ENCODE measurements at places on chromosomes 4 and X.

DNA sequence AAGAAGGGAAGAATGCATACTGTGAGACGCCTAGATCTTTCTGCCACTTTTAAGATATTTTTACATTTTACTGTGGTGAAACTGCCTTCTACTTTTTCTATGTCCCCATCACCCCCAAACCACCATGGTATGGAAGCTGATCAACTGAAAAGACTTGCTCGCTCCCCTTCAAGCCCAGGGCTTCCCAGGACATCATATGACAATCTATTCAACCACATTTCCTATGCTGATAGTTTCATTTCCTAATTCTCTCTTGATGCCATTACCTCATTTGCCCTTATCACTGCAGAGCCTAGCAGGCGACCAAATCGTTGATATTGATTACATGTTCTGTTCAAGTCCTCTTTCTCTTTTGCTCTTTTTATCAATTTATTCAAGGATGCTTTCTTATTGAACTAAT lies 40.1 kb upstream of the KLHL34 start:
- no peak for DNase-seq

- DNase-seq = peak; percentile 57
Measured at GRCh38 chr4:81913427-81913879, 441.7 kb upstream of the RASGEF1B start.

GRCh38 chr4:44150091-44150576 lies 298.5 kb downstream of the KCTD8 start:
- no peak for DNase-seq

DNA sequence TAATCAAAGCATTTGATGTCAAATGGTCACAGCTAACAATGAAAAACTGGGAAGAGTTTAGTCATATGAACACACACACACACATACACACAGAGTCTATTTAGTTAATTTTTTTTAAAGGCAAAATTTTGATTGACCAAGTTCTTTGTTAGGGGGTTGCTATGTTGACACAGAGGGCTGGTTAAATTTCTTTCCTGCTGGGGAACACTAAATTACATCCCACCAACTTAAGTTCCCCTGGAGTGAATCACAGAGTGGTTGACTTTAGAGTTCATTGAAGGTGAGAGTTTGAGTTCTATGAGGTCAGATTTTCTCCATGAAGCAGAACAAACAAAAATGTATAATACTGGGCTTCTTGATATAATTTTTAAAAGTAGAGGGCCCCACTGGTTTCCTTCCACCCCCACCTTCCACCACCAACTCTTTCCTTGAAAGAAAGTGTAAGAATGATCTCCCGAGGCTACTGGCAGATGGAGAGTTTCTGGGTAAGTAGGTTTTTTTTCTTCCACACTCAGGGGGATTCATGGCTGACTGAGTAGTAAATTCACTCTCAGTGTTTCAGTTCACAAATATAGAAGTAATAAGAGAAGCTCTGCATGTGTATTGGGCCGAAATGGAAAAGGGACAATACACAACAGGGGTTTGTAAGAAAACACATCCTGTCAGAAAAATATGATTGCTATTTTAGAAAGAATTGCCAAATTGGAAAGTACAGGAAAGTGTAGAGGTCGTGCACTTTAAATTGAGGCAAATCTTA lies 917.0 kb upstream of the LCORL start:
- DNase-seq = no peak

DNA sequence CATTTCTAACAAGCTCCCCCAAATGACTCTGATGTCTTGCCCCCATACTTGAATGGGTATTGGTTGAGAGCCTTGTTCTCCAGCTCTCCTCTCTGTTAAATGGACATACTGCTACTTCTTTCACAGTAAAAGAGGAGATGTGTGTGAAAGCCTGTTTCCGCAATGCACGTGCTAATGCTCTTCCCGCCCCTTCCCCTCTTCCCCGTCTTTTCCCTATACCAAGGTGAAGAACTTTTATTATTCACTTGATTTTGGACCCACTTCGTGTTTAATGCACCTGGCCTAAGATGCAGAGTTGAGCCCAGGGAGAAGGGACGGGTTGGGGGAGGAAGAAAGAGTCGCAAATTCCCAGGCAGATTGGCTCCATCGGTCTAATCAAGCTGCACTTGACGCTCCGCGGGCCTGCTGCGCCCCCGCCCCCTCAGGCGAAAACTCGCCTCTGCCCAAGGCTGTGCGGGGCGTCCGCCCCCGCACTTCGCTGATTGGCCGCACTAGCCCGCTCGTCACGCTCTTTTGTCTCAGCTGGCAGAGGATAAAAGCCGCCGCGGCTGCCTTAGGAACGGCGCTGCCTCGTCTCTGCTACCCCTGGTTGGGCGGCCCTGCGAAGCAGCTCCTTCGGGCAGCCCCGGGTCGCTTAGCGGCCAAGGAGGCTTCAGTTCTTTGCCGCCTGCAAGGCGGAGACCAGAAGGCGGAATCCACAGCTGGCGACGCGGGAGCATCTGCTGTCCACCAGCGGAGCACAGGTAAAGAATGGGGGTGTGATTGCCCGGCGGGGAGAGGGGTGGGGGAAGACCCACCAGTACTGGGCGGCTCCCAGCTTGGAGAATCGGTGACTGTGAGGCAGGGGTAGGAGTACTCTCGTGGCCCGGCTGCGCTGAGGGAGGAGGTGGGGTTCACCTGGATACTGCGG lies at the start of gene ZCCHC12:
ZCCHC12 (plus strand) TSS at position 562 of the 910 bp plus-strand sequence. CDS start 1,421 bp downstream, outside the sequence.
- DNase-seq = peak; percentile 41

- no peak for DNase-seq
Measured at GRCh38 chr4:113821856-113822255, 60.3 kb upstream of the CAMK2D start.

DNA sequence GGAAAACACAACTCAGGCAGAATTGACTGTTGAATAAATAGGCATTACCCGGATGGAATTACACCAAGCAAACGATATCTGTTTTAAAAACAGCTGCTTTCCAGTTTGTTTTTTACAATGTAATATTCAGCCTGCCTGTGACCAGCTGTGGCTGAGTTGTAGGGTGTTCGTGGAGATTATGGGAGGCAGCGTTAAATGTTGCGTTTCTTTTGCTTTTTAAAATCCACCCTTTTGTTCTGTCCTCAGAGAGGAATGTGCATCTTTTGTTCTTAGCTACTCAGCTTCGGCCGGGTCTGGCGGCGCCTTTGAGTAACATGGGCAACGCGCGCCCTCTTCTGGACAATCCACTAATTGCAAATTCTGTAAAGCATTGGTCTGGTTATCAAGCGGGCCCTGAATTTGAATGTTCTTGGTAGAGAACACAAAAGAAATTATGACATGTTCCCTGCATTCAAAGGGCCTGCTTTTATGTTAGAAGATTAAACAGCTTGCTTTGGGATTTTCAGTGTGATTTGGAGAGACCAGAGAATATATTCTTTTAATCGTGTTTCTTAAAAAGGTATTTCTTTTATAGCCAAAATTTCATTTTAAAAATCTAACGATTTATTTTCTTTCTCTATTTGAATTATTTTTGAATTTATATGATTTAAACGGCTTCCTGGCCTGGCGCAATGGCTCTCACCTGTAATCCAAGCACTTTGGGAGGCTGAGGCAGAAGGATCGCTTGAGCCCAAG lies 76.3 kb upstream of the TRIM2 start:
- peak; percentile 83 for DNase-seq

GRCh38 chr4:21507439-21507838 lies 441.1 kb downstream of the KCNIP4 start:
- DNase-seq = no peak

DNA sequence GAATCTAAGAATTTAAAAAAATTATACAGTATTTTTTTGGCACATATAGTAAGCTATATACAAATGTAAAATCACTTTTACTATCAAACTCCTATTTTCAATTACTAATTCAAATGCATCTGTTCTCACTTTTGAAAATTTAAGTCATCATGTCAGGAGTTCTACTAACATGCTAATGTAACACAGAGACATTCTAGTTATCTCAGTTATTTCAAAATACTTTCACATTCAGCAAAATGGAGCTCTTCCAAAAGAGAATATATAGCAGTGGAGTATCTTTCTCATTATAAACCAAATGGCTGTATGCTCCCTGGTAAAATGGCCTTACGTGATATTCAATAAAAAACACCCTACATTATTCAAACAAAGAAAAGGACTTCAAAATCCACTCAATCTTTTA lies 42.3 kb downstream of the RFC1 start:
- no peak for DNase-seq

- DNase-seq = no peak
Measured at GRCh38 chr4:135382280-135382959, 1180.8 kb upstream of the PABPC4L start.

GRCh38 chr4:78005086-78005485 lies 52.0 kb upstream of the FRAS1 start:
- no peak for DNase-seq

DNA sequence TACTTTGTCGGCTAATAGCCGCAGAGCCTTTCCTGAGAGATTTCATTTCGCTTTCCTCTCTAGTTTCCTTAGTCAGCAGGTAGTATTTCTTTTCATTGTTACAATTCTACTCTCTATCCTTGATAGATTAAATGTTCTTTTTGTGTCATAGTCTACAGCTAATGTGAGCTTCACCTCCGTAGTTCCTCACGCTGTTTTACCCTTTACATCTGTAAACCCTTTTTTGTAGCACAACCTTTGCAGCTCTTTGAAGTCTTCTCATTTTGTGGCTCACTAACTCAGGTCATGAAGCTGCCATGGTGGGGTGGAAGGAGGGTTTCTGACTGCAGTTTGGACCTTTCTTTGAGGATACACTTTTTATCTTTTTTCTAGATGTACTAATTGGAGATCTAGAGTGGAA lies 1008.8 kb upstream of the PABPC4L start:
- DNase-seq = no peak

DNA sequence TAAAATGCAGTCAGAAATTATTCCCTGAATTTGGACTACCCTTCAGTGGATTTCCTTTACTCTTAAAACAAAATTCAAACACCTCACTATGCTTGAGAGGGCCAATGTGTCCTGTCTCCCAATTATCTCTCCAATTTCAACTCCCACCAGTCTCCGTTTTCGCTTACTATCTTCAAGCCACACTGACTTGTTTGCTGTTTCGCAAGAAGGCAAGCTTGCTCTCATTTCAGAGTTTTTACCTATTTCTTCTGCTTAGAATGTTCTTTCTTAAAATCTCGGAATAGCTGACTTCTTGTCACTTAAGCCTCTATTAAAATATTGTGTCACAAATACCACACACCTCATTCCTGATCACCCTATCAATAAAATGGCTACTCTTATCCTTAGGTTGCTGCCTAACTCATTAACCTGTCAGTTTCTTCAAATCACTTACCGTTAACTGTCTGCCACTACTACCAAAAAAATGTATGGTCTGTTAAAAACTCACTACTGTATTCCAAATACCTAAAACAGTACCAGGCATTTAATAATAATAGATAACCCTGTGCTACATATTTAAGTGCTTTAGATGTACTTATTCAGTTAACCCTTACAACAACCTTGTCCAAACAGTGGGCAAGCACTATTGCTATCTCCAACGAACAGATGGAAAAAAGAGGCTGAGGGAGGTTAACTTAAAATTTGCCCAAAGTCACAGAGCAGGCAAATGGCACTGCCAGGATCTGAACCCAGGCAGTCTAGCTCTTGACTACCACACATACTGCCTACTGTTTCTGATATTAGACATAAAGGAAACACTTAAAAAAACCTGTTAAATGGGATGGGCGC lies 2.9 kb downstream of the UBA6 start:
- DNase-seq = no peak

DNA sequence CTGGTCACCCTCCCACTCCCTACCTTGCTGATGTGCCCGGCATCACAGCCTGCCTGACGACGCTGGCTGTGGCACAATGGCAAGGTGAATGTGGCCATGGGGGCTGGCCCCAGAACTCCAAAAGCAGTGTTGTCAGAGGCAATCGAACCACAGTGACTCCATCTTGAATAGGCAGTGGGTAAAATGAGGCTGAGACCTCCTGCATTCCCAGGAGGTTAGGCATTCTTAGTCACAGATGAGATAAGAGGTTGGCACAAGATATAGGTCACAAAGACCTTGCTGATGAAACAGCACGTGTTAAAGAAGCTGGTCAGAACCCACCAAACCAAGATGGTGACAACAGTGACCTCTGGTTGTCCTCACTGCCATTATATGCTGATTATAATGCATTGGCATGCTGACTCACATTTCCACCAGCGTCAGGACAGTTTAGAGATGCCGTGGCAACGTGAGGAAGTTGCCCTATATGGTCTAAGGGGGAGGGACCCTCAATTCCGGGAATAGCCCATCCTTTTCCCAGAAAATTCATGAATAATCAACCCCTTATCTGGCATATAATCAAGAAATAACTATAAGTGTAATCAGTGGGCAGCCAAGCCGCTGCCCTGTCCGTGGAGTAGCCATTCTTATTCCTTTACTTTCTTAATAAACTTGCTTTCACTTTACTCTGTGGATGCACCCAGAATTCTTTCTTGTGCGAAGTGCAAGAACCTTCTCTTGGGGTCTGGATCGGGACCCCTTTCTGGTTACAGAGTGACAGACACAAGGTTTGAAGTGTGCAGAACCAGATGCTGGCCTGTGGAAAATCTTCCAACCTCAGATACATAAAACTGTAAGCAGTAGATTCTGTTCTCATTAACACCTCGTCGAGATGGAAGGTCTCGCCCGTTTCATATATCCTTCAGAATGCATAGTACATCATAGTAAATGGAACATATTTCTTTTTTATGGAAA lies 26.8 kb upstream of the CLDN24 start:
- DNase-seq = no peak

- DNase-seq = no peak
Measured at GRCh38 chr4:48247142-48247877, 22.3 kb downstream of the TEC start.

GRCh38 chr4:121736735-121737351 lies 28.1 kb downstream of the SMIM43 start:
- no peak for DNase-seq

DNA sequence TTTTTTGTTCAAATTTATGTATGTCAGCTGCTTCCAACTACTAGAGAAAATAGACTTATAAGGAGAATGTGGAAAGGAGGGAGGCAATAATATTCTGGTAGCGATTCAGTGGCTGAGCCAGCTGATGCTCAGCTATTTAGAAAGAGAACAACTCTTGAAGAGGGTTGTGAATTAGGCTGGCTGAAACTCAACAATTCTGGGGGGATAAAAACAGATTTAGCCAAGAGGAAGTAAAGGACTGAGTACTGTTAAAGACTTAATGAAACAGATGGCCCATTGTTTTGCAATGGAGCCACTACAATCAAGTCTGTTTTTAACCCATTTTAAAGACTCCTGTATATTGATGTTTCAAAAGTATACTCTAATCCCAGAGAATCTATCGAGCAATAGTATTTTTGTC lies 1058.9 kb downstream of the C4orf33 start:
- no peak for DNase-seq

GRCh38 chr4:80781431-80781830 lies 249.1 kb upstream of the BMP3 start:
- no peak for DNase-seq

- no peak for DNase-seq
Measured at GRCh38 chr4:150782311-150782710, 200.4 kb downstream of the MAB21L2 start.

- DNase-seq = no peak
Measured at GRCh38 chr4:111605111-111605510, 540.1 kb upstream of the FAM241A start.

GRCh38 chr4:102869569-102870197 lies 891 bp downstream of the CISD2 start:
- no peak for DNase-seq

GRCh38 chr4:122831515-122832196 lies 5.0 kb downstream of the FGF2 start:
- DNase-seq = no peak

- no peak for DNase-seq
Measured at GRCh38 chr4:89364541-89364940, 56.9 kb upstream of the GPRIN3 start.

Data from iPS DF 6.9 (cell line).